Activated CD4-positive, CD25-positive, alpha-beta regulatory T cell treated with anti-CD3 and anti-CD28 coated beads, Interleukin-2, amount 50 U/mL, for 24 hours (primary cell): ENCODE measurements at places on chromosomes 12 and 14.
A peak's percentile ranks its signal among the peaks of the same experiment; 100 is the strongest.

DNA sequence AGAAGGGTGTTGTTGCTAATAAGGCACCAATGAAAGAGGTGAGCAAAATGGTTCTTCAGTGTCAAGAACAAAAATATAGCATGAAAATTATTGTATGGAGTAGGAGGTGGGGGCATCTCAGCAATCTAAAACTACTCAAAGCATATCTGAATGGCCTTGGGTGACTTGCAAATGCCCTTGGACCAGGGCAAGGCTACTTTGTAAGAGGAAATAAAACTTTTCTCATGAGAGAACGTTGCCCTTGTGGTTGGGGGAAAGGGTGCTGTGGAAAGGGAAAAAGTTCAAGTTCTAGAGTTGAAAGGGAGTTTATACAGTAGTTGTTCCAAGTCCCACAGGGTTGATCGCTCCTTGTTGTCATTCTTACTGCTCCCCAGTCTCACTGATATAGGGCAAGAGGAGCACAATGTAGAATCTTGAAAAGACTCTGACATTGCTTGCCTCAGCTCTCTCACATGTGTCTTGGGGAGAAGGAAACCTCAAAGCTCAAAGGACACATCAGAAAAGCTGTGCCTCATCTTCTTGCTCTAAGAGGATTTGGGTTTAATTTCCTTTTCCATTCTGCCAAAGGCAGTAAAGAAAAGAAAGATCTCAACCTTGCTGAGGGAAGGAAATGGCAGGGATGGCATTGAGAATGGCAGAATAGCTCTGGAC lies 270.5 kb downstream of the DUSP6 start:
- ATAC-seq: no peak

GRCh38 chr14:103136388-103137271 lies 13.4 kb downstream of the TNFAIP2 start:
- no peak for ATAC-seq

DNA sequence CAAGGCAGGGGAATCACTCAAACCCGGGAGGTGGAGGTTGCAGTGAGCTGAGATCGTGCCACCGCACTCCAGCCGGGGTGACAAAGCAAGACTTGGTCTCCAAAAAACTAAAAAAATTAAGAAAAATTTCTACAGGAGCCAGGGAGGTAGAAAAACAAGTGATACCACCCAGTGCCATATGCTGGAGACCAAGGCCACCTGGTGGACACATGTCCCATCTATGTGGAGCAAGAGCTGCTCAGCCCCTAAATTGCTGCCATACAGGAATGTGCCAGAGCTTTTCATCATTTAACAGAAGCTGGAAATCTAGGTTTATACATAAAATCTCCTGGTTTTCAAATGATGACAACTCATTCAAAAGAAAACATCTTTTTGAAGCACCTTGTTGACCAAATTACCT lies 61.4 kb upstream of the ELK3 start:
- ATAC-seq: no peak

GRCh38 chr12:122846622-122847515 lies 11.6 kb downstream of the HIP1R start:
- no peak for ATAC-seq

DNA sequence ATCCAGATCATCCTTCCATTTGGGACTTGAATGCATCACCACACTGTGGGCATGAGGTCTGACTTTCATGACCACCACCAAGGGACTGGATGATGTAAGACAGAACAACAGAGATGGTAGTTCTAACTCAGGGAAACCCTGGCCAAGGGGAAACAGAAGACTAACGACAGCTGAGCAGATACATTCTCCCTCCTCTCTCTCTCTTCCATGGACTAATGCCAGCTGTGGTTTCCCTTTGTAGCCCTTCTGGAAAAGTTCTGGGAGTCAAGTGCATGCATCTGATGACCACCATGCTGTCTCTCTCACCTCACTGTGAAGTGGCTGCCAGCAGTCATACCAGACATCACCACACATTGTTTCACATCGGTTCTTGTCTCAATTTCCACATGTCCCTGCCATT lies 3.4 kb downstream of the TAS2R30 start:
- no peak for ATAC-seq

- ATAC-seq: no peak
Measured at GRCh38 chr12:22882559-22882958, 257.6 kb downstream of the ETNK1 start.

GRCh38 chr12:41967668-41968500 lies 176.8 kb downstream of the GXYLT1 start:
- ATAC-seq: no peak

- peak; percentile 69 for ATAC-seq
Measured at GRCh38 chr12:5988659-5989116, 43.6 kb upstream of the ANO2 start.

DNA sequence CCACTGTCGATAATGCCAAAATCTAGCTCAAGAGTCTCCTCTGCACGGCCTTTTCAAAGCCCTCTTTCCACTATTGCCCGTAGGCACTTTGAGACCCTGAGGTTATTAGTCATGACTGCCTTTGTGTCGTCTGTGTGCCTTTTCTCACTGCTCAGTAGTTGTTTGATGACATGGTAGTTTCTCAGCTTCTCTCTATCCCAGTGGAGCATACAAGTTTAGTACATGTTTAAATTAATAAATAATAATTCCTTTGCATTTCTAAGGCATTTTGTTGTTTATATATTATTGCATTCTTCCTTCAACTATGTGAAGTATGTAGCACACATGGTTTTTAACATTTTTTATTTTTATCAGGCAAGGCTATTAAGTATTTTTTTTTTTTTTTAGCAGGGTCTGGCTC lies 458.1 kb downstream of the PCNX1 start:
- ATAC-seq: no peak

- ATAC-seq: no peak
Measured at GRCh38 chr12:123142518-123142840, 8.4 kb downstream of the PITPNM2 start.

GRCh38 chr14:52836063-52836462 lies 44.7 kb upstream of the GNPNAT1 start:
- ATAC-seq: no peak

DNA sequence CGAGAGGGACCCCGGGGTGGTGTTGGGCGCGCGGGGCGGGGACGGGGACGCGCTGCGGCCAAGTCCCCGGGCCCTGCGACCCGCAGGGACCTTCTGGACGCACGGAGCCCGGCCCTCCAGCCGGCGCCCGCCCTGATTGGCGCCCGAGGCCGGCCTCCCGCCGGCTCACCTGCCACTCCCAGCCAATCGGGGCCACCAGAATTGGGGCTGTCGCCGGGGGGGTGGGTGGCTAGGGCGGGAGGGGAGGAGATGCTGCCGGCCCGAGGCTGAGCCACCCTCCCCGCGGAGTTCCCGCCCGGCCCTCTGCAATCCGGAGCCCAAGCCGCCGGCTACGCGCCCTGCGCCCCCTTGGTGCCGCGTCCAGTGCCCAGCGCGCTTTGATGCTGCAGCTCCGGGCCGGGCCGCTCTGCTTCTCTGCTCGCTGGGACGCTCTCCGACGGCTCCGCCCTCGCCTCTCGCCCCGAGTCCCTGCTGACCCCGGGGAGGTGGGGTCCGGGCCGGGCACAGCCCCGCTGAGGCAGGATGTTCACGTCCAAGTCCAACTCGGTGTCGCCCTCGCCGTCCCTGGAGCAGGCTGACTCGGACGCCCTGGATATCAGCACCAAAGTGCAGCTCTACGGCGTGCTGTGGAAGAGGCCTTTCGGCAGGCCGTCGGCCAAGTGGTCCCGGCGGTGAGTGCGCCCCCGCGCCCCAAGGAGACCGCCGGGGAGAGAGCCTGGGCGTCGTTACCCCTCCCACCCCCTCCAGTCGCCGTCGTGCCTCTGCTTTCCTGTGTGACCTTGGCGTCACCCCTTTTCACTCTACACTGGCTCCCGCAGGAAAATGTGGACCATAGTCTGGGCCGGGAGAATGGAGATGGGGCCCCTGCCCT lies at the start of gene PLEKHD1:
Gene PLEKHD1 (plus strand): TSS at position 285 of the 871 bp plus-strand sequence. CDS start 238 bp downstream, at position 523.
- no peak for ATAC-seq

DNA sequence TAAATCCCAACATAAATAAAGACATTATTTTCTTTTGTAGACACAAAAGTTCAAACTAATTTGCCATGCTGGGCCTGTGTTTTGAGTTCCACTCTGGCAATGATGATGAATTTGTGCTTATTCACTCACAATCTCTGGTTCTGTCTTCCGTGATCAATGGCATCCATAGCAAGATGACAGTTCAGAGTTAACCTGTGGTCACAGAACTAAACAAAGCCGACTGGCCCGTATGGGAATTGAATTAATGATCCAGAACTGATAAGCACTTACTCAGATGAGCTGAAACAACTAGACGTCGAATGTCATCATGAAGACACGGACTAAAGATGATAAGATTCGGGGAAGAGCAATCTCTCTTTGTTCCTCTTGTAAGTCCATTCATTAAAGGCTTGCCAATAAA lies 81.6 kb downstream of the CAPZA3 start:
- ATAC-seq: no peak

- ATAC-seq: no peak
Measured at GRCh38 chr12:62767946-62768345, 167.0 kb downstream of the PPM1H start.

DNA sequence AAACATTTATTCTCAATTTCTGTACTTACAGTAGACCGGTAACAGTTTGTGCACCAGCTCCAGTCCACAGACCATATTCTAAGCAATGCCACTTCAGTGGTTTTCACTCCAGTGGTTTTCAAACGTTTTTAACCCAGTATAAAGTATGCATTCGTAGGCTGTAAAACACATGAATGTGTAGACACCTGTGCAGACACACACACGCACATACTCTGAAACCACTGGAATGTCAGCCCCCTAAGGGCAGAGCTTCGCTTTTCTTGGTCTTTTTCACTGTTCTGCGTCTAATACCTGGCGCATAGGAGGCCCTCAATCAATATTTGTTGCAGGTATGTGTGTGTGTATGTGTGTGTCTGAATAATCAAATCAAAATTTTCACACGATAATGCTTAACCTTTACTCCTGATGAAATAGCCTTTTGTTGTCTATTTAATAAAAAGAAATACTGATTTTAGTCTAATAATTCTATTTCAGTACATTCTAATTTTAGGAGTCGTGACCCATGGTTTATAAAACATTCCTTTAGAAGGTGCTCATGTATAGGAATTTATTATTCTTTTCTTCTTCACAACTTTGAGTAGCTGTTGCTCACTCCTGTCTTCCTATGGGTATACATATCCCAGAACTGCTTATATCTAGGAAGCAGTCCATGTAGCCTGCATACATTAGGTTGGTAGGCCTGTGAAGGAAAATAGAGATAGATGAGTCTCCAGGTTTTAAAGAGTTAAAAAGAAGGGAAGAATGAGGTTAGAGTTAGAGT lies 73.6 kb upstream of the REP15 start:
- no peak for ATAC-seq

DNA sequence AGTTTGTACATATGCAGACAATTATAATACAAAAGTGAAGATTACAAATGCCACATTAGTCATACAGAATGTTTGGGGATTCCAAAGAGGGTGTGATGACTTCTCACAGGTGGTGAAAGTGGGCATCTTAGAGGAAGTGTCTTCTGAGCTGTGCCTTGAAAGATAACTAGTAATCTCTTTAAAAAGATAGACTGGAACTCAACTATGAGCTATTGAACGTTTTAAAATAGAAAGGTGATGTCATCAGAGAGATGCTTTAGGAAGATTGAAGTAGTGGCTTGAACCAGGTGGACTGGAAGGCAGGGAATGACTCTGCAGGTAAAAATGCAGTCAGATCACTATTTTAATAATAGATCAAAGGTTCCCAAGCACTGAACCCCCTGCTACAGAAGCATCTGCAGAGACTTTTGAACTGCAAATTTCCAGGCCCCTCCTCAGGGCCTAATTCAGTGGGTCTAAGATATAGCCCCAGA lies 50.3 kb downstream of the SYT1 start:
- no peak for ATAC-seq

DNA sequence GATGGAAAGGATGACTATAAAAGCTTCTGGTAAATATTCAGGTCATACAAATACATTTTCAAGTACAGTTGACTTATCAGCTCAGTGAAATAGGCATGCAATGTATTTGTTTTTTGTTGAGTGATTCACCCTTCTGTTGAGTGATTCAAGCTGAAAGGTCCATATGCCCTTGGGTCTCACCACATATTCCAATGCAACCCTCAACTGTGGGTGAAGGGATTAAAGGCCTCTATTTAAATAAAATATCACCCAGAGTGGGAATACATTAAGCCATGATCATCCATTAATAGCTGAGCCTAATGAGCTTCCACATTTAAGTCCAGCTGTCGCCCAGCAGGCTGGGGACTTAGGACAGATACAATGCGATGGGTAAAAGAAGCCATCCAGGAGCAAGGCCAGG lies 120.2 kb downstream of the CRACR2A start:
- no peak for ATAC-seq

GRCh38 chr12:9040484-9041186 lies 51.3 kb downstream of the KLRG1 start:
- ATAC-seq: peak; percentile 21

GRCh38 chr12:110347767-110348166 lies 55.7 kb downstream of the ANAPC7 start:
- no peak for ATAC-seq

DNA sequence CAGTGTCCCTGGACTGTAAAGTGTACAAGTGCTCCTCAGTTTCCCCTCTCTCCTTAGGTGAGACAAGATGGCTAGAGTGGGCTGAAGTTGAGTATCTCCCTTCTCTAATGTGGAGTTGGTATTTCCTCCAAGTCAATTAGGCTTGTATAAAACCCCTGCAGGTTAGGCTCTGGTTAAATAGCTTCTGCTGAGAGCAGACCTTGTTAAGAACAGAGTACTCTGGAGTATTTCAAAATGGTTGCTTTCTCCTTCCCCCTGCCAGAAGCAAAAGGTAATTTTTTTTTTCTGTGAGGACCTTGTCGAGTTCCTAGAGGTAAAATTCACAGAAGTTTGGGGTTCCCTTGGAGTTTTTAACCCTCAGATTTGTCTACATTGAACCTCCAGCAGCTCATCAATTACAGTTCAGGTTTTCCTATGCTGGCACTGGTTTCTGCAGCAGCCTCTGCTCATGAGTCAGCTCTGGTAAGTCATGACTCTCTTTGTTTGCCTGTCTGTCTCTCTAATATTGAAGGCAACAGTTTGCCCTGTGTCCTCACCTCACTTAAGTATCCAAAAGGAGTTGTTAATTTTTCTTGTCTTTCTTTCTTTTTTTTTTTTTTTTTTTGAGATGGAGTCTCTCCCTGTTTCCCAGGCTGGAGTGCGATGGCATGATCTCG lies 27.8 kb upstream of the GLIPR1 start:
- no peak for ATAC-seq

DNA sequence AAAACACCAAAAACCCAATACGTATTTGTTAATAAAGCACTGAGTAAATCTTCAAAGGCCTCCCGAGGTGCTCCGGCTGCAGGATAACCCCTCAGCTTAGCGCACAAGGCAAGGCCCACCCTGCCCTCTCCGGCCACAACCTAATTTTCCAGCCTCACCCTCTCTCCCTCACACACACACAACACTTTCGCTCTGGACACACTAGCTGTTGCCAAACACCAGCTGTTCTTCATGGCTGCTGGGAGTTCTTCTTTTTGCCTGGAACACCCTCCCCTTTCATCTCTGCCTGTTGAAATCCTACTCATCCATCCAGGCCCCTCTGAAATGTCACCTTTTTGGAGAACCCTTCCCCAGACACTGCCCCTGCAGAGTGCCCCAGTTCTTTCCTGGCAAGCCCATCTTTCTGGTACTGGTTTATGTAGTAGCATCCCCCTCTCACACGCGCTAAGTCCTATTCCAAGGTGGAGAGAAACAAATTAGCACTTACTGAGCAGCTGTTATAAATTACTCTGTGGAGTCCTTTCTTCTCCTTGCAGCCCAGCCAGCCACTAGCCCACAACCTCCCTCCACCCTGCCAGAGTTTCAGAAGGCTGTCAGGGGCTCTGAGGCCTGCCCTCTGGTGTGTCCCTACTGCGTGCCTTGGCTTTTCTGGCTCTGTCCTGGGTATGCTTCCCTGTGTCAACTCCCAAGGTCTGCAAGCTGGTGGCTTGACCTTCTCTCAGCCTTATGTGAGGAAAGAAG lies 805 bp upstream of the CRACR2A start:
- ATAC-seq: no peak

- peak; percentile 13 for ATAC-seq
Measured at GRCh38 chr12:47714826-47715386, 9.1 kb upstream of the RPAP3 start.
